Body of pancreas (tissue), 4 donors: ENCODE measurements at places on chromosomes 1 and 21. TPM values are rescaled to one million over a fixed set of nuclear protein-coding genes. Genes with fewer than 3 reads are reported as not detected.

DNA sequence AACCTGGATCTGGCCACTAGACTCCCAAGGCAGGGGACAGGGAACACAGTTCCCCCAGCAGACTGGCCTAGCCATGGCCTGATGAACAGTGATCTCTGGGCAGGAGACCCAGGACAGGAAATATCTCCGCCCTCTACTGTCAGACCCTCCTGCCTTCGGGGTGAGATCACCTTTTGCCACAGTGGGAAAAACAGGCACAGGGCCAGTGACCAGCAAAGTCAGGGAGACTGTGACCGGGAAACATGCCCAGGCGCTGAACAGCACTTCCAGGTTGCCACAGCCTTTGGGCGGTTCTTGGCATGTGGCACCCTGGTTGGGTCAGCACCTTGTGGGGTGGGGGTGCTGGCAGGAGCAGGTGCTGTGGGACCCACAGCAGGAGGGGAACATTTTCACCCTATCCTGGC, 8.9 kb upstream of the ZNF669 start:
- peak; percentile 80 for DNase-seq

GRCh38 chr1:23557471-23558124, 1.7 kb downstream of the ID3 start:
- no peak for DNase-seq

- peak; percentile 21 for DNase-seq
Observed at GRCh38 chr1:151715726-151716404, 738 bp downstream of the CELF3 start.

- peak; percentile 23 for DNase-seq
Observed at GRCh38 chr1:32948905-32949304, 15.7 kb downstream of the RNF19B start.

DNA sequence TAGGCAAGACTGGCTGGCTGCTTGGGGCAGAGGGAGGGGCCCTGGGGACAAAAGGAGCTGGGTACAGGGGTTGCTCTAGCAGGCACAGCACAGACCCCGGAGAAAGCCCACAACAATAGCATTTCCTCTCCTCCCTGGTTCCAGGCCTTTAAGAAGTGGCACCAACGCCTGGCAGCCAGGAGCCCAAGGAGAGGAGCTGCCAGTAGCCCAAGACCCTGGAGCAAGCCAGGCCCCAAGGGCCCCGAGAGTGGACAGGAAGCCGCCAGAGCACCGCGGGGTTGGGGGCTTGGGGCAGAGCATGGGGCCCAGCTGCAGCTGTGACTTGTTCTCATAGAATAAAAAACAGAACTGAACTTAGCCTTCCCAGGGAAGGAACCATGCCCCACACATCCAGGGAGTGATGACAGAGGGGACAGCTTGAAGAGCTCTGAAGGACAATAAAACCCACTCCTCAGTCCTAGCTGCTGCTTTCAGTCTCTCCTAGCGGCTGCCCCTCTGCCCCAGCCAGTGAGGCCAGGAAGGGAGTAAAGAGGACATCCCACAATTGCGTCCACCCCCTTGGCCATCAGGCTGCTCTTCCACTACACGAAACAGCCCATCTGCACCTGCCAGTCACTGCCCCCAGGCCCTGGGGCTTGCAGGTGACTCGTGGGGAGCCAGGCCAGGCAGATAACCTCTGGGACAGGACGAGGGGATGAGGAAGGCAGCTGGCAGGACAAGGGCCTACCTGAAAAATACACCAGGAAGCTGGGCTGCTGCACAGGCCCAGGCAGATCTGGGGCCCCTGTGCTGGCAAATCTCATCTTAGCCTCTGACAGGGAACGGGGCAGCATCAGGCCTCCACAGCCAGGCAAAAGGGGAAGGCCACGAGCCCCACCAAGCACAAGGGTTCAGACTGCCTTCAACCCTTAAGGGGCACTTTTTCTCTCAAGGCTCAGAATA, 16.4 kb downstream of the MTHFR start:
- DNase-seq, result no peak

DNA sequence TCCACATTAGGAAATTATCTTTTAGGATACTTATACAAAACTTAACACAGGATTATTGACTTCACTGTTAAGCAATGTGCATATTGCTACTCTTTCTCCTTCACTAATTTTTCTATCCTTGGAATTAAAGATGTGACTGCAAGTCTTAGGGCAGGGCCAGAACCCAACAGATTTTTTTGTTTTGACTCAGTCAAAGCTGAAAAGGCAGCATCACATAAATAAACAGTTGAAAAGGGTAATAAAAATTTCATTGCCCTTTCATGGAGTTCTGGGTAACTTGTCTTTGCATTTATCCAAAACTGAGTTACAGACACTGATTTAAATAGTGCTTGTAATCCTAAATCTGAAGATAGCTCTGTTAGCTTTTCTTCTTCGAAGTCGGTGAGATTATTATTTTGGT, 1.9 kb upstream of the TMEM35B start:
- DNase-seq, result no peak

DNA sequence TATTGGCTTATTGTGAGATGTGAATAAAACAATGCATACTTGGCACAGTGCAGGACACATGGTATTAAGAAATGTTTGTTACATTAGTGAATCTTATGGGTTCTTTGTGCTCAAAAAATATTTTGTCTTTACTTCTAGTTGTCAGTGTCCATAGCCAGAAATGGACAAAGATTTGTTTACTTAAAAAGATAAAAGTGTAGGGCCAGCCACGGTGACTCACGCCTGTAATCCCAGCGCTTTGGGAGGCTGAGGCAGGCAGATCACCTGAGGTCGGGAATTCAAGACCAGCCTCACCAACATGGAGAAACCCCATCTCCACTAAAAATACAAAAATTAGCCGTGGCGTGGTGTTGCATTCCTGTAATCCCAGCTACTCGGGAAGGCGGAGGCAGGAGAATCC, 654.6 kb upstream of the NEGR1 start:
- DNase-seq, result no peak

DNA sequence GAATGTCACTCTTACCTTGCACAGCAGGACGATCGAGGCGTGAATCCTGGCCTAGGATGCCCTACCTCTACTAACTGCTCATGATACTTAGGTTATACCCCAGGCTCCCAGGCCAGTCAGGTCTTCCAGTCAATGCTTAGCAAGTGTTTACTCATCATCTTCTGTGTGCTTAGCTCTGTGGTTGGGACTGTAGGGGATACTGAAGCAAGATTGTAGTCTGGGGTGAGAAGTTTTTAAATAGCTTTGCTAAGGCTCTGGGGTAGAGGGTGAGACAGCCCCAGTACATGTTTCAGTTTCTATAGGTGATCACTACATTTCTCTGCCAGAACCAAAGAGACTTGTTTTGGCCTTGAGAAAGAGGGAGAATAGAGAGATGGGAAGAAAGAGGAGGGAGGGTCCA, 250.8 kb upstream of the KIAA0040 start:
- no peak for DNase-seq

DNA sequence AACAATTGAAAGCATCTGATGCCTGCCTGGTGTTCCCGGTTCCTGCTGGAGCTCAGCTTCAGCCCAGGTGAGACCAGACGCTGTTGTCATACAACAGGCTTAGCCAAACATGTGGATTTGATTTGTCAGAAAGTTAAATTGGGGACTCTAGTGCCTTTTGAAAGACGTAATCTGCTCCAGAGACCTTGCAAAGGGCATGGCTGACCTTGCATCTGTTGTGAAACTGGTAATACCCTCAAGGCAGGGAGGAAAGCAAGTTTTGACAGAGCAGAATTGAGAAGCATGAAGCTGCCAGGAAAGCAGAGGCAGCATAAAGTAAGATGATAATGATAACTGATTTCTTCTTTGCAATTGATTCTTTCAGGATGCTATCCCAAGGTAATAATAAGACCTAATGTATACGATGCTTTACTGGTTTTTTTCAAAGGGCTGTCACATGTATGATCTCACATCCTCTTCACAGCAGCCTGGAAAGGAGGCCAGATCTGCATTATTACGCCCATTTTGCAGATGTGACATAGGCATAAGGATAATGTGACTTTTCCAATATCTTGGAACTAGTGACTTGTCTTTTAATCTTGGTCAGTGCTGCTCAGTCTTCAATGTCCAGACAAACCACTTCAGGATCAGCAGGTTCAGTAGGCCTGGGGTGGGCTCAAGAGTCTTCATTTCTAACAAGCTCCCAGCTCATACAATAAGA, 24.7 kb upstream of the CNN3 start:
- no peak for DNase-seq

- no peak for DNase-seq
Observed at GRCh38 chr1:201902198-201902597, 13.5 kb downstream of the SHISA4 start.

Gene CNIH3
- total RNA-seq, result 15.3 TPM

Gene HES2
- total RNA-seq, result not detected
